ENCODE measurements at places on chromosomes 12 and 14. TPM values are rescaled to one million over a fixed set of nuclear protein-coding genes. Genes with fewer than 3 reads are reported as not detected.

The KRT73 gene
- total RNA-seq = not detected

The DNAJC22 gene
- total RNA-seq = under 0.01 TPM

The CELA1 gene
- not detected for total RNA-seq

The EID3 gene
- total RNA-seq = 4.5 TPM

The MYH6 gene
- total RNA-seq = not detected

The CLEC1B gene
- total RNA-seq = not detected

The CIPC gene
- 44.8 TPM for total RNA-seq

The TSPAN11 gene
- 2.9 TPM for total RNA-seq

The SLCO1B1 gene
- not detected for total RNA-seq

The PIK3C2G gene
- 0.41 TPM for total RNA-seq

The PTCSC3 gene
- not detected for total RNA-seq

The CARMIL3 gene
- total RNA-seq = 18.8 TPM

The MSI1 gene
- 6.9 TPM for total RNA-seq

DNA sequence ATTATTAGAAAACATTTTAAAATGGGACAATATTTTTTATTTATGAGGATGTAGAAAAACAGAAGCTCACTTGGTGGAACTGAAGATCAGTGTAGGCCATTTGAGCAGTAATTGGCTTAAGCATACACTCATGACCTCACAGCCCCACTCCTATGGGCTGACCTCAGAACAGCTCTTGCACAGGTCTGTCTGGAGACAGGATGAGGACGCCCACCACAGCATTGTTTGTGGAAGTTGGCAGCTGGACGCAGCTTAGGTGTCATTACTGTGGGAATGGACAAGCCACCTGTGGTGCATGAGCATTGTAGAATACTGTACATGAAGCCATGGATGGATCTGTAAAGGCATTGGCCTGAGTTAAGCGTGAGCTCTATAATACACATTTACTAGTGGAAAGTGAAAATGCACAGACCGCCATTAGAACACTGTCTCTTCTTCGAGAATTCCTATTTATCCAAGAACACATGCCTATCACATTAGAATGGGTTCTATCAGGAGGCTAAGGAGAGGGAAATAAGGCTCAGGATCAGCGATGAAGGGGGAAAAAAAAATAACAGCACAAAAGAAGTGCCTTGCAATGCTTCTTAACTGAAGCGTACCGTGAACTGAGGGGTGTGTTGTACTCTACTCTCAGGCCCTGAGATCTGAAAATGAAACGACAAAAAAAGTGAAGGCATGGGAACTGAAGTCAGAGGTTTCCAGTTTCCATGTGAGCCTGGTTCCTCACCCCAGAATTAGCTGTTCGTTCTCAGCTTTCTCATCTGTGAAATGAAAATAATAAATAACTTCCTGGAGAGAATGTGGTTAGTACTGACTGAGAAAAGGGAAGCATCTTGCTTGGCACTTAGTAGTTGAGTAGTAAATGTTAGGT, 33.6 kb downstream of the KCNA1 start:
- no peak for DNase-seq

DNA sequence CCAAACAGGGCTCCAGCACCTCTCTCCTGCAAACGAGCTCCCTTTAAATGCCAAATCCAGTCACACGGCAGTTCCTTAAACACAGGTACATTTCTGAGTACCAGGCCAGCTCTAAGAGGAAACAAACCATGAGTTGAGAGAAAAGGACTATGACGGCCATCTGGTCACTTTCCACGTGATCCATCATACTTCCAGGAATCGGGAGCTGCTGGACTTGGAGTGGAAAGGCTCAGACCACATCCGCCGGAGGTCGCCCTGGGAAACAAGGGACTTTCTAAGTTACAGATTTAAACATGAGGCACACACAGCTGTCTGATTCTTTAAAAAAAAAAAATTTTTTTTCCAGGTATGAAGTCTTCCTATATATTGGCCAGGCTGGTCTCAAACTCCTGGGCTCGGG, 39.2 kb downstream of the ACADS start:
- DNase-seq = no peak

DNA sequence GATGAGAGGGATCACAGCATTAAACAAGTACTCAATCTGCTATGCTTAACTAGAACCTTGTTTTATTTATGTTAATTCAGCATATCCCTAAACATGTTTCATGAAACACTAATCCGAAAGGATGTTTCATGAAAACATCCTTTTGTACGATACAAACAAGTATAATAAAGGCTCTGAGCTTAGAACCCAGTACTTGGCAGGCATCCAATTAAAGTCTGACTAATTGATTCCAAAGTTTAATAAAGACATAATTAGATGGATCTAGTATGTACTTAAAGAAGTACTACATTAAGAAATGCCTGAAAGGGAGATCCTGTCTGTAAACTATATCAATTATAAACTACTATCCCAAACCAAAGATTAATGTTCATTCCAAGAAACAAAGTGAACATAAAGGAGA, 51.8 kb downstream of the SCAF11 start:
- no peak for DNase-seq

- DNase-seq = no peak
These were observed 12.8 kb downstream of the PGF start for GRCh38 chr14:74942608-74943007.

GRCh38 chr12:115872919-115873357, 404.6 kb downstream of the MED13L start:
- no peak for DNase-seq

GRCh38 chr12:56596815-56597214, 33.3 kb downstream of the BAZ2A start:
- DNase-seq = no peak

GRCh38 chr14:94573475-94574277, 7.5 kb upstream of the SERPINA5 start:
- no peak for DNase-seq

DNA sequence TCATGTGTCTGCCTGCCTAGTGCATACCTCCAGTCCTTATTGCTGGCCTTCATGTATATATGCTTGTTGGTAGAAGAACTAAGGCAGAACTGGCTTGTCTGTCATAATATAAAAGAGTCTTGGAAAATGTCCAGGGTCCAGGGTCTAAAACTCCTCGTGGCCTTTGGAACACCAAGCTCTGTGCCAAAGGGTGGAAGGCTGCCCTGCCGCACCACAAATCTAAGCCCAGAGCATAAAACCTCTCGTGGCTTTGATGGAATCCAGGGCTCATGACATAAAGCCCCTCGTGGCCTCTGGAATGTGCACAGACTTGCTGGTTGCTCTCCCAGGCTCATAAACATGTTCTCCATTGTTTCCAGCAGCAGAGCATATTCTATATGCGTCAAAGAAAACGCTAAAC, 107.9 kb downstream of the BBS10 start:
- no peak for DNase-seq

GRCh38 chr12:94874518-94875302, 128.8 kb downstream of the NDUFA12 start:
- DNase-seq = no peak

DNA sequence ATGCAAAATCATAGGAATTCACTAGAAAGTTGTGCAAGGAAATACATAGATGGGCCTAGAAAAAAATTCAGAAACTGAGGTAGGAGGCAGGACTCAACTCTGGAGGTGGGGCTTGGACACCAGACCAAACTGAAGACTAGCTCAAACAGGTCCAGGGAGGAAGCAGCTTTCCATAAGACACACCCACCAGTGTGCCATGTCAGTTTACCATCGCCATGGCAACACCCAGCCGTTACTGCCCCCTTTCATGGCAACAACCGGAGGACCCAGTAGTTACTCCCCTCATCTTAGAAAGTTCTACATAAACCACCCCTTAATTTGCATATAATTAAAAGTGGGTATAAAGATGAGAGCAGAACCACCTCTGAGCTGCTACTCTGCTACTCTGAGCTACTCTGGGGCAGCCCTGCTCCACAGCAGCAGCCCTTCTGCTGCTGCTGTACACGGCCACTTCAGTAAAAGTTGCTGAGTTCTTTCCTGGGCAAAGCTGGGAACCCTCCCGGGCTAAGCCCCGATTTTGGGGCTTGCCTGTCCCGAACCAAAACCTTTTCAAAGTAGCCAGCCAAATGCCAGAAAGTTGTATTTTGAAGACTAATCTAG, 30.8 kb upstream of the NINJ2 start:
- no peak for DNase-seq

DNA sequence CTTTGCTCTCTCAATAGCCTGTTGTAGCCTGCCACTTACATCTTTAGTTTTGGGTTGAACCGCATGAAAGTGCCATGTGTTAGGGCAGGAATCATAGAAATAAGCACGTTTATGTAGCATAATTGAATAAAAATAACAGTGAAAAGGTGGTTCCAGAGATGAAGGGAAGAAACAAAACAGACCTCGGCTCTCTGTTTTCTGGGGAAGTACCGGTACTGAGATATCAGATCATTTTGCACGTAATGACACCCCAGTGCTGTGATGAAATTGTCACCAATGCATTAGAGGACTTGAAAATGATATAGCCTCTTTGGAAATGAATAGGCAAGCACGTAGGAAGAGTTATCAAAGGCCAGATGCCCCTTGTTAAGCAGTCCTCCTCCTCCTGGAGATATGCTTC, 42.5 kb upstream of the DLK1 start:
- DNase-seq = no peak

DNA sequence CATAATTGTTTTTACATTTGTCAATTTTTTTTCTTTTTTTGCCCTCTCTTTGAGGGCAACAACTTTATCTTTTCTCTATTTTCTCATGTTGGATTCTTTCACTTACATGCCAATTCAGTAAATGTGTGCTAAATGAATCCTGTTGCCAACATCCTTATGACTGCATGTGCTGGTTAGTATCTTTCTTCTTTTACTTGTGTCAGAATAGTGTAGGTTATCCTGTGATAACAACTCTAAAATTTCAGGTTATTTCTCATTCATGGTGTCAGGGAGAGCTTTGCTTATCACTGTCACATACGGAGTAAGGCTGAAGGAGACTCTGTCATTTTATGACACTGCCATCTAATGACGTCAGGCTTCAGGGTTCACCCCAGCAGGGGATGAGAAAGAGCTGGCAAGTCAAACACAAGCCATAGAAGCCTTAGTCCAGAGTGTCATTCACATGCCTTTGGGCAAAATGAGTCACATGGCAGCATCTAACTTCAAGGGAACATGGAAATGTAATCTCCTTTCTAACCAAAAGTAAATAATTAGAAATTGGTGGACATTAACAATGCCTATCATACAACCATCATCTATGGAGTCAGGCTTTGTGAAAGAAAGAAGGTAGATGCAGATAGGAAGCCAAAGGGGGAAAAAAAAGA, 242.5 kb upstream of the ATP2B1 start:
- DNase-seq = no peak

DNA sequence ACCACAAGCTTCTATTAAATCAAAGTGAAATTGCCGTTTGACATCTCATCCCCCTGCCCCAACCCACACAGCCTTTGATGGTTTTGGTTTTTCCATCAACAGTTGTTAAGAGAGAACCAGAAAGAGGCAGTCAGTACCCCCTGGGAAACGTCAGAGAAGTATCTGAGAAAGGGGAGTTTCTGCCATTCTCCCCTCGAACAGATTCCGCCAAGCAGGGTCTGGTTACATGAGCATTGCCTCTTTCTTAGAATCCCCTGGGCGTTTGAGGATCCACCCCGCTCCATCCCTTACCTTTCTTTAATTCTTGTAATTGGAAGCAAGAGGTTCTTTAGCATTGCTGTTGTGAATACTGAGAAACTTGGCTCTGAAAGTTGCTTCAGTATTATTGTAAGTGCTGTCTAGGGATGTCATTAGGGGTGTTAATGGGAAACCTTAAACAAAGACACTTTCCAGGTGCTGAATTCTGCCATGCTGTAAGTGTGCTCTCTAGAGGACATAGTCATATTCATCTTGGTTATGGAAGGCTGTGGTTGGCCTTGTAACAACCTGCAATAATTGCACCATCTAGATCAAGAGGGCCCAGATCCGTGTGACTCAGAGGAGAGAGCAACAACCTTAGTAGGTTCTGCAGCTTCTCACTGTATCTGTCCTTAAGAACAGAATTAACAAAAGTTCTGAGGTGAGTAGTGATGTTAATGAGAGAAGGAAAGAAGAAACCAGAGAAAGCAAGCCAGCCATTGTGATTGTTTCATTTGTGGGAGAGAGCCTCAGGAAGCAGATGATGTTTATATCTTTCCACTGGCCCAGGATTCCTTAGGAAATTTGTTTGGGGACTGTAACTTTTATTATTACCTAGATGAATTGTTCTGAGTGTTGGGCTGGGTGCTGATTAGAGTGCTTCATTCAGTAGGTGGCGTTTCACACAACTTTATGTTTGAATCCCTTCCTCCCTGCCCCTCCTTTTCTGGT, 9.0 kb downstream of the TMBIM6 start:
- no peak for DNase-seq

DNA sequence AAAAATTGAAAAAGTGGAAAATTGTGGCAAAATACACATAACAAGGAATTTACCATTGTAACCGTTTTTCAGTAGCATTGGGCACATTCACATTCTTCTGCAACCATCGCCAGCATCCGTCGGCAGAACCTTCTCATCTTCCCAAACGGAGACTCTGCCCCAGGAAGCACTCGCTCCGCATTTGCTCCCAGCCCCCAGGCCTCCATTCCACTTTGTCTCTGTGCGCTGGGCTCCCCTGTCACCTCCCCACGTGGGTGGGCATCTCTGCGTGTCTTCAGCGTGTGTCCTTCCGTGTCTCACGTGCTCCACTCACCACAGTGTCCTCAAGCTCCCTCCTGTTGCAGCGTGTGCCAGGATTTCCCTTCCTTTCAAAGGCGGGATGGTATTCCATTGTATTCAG, 9.9 kb downstream of the GPR132 start:
- no peak for DNase-seq

GRCh38 chr14:32565256-32565655, 236.2 kb downstream of the AKAP6 start:
- DNase-seq = no peak

GRCh38 chr12:101077791-101078528, 132.1 kb downstream of the SLC5A8 start:
- no peak for DNase-seq

GRCh38 chr14:64387232-64387781, 846 bp upstream of the MTHFD1 start:
- no peak for DNase-seq

DNA sequence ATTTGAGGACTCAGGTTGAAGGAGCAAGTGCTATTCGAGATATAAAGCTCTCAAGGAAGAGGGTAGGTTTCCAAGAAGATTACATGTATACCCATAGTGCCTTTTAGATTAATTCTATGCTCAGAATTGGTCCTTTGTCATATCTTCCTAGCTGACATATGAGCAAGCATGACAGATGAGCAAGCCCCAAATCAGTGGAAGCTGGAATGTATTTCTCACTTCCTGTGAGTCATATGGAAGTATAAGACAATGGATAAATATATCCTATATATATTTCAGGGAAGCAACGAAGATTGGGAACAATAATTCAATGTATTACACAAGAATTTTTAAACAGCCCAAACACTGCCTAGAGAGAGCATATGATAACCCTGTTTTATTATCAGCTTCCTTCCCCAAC, 674.1 kb upstream of the ATXN7L3B start:
- DNase-seq = no peak

- DNase-seq = no peak
These were observed 9.2 kb downstream of the SOS2 start for GRCh38 chr14:50222055-50222613.

- DNase-seq = no peak
These were observed 18.7 kb upstream of the KIF26A start for GRCh38 chr14:104119488-104120251.
